ENCODE measurements at places on chromosomes 7 and 10.

GRCh38 chr7:26549281-26549944 lies 257.8 kb downstream of the SNX10 start:
- no peak for DNase-seq

DNA sequence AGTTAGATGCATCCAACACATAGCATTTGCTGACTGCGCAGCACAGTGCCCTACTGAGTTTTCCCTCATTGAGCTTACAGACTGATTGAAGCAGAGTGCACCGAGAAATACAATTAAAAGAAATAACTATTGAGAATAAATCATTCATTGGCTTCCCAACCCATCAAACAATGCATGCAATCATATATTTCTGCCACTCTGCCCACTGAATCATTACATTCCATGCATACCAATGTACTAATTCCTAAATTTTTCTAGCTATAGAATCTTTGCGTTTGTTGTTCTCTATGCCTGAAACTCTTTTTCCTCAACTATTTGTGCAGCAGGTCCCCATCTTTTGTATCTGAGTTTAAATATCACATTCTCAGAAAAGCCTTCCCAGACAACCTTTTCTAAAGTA lies 783.8 kb downstream of the SORCS1 start:
- DNase-seq: no peak

DNA sequence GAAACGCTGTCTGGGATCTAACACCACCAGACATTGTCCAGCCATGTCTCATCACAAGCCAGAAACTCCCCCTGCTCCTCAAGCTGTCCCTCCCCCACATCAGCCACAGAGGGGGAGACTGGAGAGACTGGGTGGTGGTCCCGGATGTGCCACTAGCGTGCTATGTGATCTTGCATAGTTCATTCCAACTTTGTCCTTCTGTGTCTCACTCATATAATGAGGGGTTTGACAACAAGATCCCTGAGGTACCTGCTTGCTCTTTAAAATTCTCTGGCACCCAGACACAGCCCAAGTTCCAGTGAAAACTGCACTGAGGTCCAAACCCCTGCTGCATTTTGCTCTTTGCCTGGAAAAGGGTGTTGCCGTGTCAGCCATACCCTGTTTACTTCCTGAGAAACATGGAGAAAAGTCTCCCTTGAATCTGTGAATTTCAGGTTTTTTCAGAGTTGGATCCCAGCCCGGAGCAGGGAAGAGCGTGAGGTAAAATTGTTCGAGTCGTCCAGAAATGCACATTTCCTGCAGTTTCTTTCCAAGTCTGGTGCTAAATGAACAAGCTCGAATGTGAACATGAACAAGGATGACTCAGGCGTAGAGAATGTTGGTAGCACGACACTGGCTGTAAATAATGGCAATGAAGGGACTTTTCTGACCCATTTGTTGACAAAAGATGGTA lies 156.6 kb downstream of the CCDC3 start:
- no peak for DNase-seq

GRCh38 chr7:48518092-48518491 lies 346.8 kb downstream of the ABCA13 start:
- no peak for DNase-seq

DNA sequence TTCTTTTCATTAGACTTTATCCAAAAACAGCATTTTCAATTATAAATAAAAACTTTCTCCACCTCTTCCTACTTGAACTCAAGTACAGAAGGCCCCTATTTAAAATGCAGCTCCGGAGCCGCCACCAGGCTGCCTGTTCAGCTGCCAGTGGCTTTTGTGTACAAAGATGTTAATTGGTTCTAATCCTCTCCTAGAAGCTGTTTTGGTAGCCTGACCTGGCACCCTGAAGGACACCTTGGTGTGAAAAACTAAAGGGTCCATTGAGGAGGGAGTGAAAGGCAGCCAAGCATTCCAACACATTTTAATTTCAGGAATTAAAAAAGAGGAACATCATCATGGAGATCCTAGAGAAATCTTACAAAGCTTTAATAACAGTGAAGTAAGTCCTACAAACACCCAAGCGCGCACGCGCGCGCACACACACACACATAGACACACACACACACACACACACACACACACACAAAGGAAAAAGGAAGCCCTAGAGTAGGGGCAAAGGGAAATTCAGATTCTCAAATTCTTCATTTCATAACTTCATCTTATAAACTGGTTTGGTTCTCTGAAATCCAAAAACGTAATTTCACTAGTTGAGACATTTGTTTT lies 41.4 kb downstream of the VAX1 start:
- no peak for DNase-seq

- DNase-seq: no peak
These were observed 617.2 kb downstream of the AUTS2 start for GRCh38 chr7:70215491-70215890.

GRCh38 chr10:115972426-115972825 lies 300.6 kb downstream of the GFRA1 start:
- DNase-seq: no peak

DNA sequence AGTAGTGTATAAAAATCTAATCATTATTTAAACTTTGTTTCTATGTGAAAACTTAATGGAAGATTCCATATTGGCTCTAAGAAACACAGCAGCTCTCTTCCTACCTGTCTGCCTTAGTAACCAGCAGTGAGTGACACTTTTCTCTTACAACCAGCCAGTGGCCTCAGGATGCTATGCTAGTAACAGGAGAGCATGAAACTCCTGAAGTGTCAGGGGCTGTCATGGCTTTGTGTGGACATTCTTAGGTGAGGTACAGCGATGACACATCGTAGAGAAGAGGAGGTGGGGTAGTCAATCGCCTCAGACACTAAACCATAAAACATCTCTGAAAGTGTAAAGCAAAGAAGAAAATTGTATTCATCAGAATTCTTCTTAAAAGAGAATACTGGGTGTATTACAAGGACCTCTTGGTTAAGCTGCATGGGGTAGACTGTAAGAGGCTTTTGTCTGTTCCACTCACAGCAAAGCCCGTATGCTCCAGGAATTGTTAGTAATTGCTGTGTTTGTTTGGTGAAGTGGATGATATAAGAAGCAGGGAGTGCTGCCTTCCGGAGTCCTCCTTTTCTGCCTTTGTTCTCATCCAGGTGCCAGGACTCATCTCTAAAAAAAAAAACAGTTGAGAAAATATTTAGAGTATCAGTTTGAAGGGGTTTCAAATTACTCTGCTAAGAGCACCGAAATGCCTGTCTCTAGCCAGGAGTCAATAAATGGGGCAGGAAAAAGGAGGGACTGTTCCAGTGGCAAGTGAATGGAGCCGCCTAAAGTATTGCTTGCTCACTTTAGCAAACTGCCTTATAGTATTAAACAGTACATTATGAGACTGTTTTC lies 518.8 kb downstream of the CNTNAP2 start:
- peak; percentile 77 for DNase-seq

DNA sequence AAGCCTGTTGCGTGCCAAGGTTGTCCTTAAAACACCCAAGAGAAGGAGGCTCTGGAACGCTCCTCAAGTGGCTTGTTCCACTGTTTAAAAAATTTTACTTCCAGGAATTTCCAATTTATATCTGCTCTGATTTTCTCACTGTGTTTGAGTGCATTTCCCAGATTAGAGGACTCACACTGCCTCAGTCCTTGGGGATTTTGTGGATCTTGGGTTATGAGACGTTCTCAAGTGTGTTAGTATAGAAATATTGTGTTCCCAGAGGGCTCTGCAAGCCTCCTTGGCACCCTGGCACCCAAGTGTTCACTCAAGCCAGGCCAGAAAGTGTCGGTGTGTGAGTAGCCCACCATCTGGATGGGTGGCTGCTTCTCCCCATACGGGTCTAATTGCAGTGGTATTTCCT lies 192.2 kb downstream of the SNX10 start:
- no peak for DNase-seq

DNA sequence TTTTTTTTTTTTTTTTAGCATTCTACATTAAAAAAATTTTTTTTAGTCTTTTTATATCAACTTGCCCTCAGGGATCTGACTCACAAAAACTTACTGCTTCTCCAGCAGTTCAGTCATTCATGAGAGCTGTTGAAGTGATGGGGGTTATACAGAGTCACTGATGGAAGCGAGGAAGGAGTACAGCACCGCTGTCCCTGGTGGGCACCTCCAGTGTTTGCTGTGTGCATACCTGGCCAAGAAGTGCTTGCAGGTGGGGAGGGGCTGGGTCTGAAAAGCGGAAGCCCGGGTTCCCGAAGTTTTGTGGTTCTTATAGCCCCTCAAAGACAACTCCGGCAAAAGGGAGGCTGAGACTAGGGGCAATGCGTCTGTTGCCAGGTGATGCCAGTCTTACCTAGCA lies 46.2 kb downstream of the MINDY4 start:
- no peak for DNase-seq

DNA sequence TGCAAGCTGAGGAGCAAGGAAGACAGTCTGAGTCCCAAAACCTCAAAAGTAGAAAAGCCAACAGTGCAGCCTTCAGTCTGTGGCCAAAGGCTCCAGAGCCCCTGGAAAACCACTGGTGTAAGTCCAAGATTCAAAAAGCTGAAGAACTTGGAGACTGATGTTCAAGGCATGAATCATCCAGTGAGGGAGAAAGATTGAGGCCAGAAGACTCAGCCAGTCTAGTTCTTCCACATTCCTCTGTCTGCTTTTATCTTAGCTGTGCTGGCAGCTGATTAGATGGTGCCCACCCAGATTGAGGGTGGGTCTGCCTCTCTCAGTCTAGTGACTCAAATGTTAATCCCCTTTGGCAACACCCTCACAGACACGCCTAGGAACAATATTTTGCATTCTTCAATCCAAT lies 20.1 kb upstream of the MDFIC start:
- no peak for DNase-seq

- no peak for DNase-seq
These were observed 40.8 kb downstream of the TBXAS1 start for GRCh38 chr7:139869886-139870285.

GRCh38 chr10:50541317-50541716 lies 82.4 kb downstream of the SGMS1 start:
- no peak for DNase-seq

- DNase-seq: no peak
These were observed 42.5 kb downstream of the NUDCD3 start for GRCh38 chr7:44447874-44448425.

GRCh38 chr10:103648251-103648635 lies 154.7 kb downstream of the NEURL1 start:
- no peak for DNase-seq

DNA sequence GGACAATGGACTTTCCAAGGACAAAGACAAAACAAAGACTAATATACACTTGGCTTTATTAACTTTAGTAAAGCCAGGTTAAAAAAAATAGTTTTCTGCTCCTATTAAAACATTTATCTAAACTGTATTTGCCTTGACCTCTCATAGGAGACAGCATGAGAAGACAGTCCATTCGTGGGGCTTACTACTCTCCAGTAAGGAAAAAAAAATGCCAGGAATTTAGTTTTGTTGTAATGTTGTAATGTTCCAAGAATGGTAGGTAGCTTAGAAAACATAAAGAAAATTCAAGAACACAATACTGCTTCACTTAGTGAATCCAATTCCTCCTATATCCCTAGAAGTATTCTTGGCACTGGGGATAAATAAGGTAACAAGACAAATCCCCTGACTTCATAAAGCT lies 81.7 kb downstream of the KMT2C start:
- no peak for DNase-seq

- DNase-seq: no peak
These were observed 412.4 kb upstream of the MKI67 start for GRCh38 chr10:128538671-128539070.

GRCh38 chr10:122152544-122152943 lies 118.6 kb upstream of the BTBD16 start:
- peak; percentile 49 for DNase-seq

GRCh38 chr10:77969114-77969513 lies 42.6 kb upstream of the DLG5 start:
- DNase-seq: no peak

DNA sequence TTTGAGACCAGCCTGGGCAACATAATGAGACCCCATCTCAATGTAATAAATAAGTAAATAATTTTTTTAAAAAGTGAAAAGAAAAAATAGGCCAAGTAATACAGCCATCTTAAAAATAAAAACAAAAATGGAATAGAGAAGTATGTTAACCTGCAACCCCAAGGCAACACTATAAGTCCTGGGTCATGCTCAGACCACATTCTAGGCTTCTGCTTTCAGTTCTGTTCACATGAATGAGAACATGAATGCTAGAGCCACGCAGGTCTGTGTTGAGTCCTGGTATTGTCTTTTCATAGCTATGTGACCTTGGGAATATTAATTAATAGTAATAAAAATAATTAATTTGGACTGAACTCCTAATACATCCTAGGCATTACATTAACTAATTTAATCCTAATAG lies 284.0 kb downstream of the AUTS2 start:
- no peak for DNase-seq

DNA sequence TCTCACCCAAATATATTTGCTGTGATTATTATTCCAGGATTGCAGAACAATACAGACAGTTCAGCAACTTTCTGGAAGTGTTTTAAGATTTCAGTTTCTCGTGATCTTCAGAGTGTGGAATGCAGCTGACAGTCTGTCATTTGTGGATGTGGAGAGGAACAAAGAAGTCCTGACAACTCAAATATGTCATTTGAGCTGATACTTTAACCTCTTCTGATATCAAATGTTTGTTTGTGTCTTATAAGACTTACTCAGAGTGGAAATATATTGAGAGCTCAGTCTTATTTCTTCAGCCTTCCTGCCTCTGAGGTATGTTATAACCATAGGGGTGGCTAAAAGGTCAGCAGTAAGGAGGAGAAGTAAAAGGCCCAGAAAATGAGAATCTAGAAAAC lies 96.4 kb downstream of the OSBPL3 start:
- DNase-seq: no peak

DNA sequence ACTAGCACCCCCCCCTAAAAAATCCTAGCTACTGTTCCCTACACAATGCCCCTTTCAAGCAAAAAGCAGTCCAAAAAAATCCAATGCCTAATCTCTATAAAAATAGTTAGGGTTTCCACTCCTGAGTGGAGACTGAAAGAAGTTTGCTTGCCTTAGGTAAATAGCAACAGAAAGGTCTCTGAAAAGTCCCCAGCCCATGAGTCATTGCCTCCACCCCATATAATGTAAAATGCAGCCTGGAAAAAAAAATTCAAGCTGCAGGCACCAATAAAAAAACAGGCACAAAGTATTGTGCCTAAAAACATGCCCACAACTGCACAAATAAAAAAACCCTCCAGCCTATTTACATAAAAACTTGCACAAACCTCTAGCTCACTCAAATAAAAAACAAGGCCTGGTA lies 47.5 kb downstream of the ZNF680 start:
- no peak for DNase-seq

- DNase-seq: no peak
These were observed 209.3 kb upstream of the IMMP2L start for GRCh38 chr7:111771638-111772037.

DNA sequence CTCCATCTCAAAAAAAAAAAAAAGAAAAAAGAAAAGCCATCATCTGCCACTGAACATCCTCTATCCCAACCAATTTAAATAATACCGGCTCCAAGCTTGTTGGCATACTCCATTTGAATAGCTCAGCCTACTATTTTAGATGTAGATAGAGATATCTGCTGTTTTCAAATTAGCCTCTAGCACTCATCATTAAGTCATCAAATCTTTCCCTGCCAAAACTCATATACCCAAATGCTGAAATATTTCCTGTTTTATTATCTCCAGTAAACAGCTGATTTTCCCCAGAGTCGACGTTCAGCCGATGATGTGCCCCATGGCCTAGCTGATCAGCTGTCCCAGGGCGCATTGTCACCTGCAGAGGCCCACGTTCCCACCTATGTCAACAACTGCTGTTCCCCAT lies 34.5 kb upstream of the FRMD4A start:
- DNase-seq: no peak

GRCh38 chr7:29043576-29043975 lies 85.4 kb upstream of the TRIL start:
- DNase-seq: no peak

Measured in NCI-H510A (cell line).